ENCODE measurements at places on chromosomes 3 and 15.

GRCh38 chr3:41872157-41872556 lies 89.7 kb downstream of the ULK4 start:
- no peak for DNase-seq

DNA sequence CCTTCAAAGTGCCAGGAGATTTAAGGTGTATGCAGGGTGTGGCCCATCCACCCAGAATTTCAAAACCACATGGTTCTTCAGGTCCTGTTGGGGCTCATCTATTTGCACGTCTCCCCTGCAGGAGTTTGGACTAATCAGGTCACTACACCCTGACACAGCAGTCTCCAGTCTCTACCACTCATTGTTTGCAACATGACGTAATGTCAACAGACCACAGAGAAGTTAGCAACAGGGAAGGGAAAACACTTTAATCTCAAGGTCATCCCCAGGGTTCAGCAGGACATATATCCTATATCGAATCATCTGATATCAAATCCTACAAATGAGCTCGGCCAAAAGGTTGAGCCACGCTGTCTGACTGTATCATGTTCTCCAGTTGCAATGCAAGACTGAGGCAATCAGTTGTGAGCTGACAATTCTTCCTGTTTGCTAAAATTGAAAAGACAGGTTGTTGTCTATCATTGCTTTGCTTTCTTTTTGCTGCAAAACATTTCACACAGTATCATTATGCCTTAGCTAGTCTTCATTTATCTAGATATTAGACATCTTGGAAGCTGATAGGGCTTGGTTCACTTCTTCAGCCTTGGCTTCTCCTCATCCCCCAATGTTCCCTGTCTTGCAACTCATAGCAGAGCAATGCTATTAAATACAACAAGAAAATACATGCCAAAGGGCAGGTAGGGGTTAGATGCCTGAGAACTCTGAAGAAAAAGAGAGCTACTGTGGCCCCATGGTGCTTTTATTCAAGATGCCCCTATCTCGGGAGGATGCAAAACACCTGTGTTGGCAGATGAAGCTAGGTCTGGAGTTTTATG lies 13.4 kb upstream of the LEKR1 start:
- DNase-seq = peak; percentile 80

- DNase-seq = no peak
Observed at GRCh38 chr15:51702710-51703109, 21.4 kb downstream of the SCG3 start.

DNA sequence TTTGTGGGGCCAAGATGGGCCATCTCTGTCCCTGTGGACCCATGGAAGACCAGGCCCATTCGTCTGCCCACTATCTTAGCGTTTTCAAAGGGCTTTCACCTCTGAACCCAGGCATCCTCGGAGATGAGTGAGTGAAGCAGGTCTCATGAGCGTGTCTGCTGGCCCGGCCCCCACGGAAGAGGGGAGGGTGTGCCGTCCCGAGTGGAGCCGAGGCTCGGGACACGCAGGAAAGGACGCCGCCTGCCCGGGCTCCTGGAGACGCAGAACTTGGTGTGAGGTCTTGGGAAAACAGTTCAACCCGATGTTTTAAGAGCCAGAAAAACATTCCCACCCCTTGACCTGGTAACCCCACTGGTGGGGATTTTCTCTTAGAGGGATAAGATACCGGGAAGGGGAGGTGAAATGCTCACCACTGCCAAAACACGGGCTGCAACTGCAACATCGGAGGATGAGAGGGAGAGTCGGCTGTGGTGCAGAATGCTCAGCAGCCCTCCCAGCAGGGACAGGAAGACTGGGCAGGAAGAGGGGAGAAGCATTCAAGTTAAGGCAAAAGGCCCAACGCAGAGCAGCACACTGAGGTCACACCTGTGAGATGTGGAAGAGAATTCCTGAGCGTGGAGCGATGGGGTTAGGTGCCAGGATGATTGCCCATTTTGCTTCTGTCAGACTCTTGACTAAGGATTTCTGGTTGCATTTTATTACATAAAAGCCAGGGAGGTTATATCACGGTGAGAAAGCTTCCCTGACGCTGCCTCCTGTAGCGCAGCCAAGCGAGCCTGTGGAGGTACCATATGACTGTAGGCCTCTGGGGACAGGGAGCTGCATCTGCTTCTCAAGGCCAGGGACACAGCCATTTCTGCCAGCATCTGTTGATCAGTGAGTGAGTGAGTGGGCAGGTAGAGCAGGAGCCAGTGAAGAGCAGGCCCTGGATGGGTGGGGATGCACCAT lies 14.1 kb upstream of the STAB1 start:
- no peak for DNase-seq

- DNase-seq = peak; percentile 21
Observed at GRCh38 chr15:85542895-85543331, 162.5 kb downstream of the AKAP13 start.

DNA sequence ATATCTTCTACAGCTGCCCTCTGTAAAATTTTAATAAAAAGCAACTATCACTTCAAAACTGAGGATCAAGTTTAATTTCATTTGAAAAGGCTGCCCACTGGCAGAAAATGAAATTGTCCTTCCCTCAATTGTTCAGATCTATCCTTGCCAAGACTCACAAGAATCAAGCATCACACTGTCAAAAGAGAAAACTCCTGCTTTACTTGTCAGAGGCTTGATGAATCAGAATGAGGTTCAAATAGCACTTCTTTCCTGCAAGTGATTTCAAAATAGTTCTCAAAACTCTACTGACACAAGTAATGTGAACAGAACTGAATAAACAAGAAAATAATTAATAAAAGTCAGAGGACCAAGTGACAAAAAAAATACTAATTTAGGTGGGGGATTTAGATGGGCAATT lies 70.6 kb downstream of the GOLIM4 start:
- DNase-seq = peak; percentile 5

GRCh38 chr3:53862241-53862640 lies 15.9 kb downstream of the IL17RB start:
- no peak for DNase-seq

- DNase-seq = no peak
Observed at GRCh38 chr15:32802286-32802936, 84.6 kb downstream of the GREM1 start.

DNA sequence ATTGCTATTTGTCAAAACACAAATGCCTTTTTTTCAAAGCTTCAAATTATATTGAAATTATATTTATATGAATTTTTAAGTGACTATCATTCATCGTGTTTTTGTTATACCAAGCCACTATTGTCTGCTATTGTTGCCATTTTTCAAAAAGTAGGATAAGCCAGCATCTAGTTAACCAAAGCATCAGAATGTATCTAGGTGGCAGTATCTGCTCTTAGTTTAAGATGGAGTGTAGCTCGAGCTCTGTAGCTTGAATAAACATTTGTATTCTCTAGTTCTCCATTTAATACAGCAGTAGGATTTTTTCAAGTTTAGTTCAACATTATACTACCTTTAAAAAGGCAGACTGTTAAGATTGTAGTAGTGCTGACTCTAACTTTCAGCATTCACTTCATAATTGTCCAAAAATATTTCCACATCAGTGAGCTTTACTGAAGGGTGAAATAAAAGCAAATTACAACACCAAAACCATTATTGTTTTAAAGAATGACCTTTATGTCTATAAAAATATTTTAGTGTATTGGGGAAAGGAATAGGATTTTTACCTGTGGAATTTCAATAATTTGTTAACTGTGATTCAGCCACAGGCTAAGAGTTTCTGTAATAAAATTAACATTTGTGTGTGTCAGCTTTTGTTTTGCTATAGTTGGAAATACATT lies 19.6 kb upstream of the C15orf61 start:
- DNase-seq = no peak

DNA sequence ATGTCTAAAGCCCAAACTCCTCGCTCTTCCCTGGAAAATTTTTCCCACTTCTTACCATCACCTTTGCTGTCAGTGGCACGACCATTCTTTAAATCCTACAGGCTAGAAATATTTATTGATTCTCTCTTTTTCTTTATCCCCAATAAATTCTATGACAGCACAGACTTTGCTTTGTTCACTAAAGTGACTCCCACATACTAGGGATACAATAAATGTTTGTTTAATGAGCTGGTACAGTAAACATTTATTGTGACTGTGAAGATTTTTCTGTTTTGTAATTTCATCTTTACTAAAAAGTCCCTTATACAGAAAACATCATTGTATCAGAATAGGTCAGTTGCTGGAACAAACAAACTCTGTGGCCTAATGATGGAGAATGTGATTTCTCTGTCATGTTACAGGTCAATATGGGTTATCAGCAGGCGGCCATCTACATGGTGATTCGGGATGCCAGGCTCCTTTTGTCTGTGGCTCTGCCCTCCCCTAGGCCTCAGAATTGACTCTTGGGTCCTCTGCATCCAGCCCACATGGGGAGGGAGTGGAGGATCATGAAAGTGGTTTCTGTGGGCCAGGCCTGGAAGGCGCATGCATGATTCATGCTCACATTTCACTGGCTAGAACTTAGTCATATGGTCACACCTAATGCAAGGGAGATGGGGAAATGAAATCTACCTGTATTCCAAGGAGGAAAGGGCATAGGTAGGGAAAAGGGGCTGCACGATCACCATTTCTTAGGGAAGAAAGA lies 22.7 kb upstream of the KNG1 start:
- no peak for DNase-seq

GRCh38 chr3:149660462-149660861 lies 2.6 kb upstream of the WWTR1 start:
- DNase-seq = no peak

DNA sequence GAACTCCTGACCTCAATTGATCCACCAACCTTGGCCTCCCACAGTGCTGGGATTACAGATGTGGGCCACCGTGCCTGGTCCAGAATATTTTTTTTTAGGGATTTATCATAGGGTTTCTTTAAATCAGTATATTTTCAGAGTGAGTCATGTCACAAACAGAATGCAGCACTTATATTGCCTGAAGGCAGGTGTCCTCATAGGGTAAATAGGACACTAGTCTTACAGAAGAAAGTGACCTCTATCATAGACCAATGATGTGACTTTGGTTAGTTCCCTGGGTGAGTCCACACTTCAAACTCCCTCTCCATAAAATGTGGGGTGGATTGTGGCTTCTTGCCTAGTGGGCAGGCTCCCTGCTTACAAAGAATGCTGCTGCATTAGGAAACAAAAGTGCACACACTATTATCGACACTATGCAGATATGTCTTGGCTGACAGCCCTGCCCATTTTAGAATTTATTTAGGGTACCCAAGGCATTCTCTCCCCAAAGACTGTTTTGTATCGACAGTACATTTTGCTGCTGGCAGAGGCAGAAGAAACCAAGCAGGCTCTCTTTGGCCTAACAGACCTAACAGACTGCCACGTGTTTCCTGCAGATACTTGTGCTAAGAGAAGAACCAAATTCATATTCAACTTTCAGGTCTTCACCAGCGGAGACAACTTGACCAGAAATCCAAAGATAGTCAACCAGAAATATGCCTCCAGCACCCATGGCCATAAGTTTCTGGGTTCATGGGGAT lies 125.0 kb downstream of the MOBP start:
- no peak for DNase-seq

- DNase-seq = no peak
Observed at GRCh38 chr15:41656188-41656587, 4.0 kb upstream of the MGA start.

GRCh38 chr3:143634991-143635390 lies 213.3 kb downstream of the SLC9A9 start:
- peak; percentile 37 for DNase-seq

GRCh38 chr3:89250742-89251141 lies 143.3 kb downstream of the EPHA3 start:
- no peak for DNase-seq

DNA sequence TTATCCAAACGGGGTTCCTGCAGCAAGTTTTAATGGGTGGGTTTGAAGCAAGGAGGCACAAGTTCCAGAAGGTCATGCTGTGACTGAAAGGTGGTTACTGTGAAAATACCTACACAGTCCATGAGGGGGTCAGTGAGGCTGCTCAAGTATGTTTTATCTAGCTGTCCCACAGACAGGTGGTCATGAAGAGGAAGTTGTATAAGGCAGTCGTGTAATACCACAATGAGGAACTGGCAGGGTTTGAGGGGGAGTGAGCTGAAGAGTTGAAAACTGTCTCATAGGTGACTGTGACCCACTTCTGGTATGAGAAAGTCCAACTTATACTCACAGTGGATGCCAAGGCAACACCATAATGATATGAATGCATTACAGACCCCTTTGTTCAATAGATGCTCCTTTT lies 856.8 kb downstream of the OTOL1 start:
- DNase-seq = no peak

DNA sequence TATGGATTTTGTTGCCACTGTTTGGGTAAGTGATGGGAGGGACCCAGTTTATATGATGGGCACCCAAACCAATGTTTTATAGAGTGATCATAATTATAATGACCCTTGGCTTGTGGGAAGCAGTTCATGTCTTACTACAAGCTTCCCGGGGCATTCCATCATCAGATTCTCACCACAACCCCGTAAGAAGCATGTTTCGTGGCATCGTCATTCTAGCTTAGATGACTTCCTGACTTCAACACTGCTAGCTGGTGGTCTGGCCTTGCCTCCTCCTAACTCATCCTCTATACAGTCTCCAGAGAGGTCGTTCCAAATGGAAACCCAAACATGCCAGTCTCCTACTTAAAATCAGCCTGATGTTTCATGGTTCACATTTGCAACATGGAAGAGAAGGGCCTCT lies 226.9 kb downstream of the ADAMTS9 start:
- DNase-seq = no peak

DNA sequence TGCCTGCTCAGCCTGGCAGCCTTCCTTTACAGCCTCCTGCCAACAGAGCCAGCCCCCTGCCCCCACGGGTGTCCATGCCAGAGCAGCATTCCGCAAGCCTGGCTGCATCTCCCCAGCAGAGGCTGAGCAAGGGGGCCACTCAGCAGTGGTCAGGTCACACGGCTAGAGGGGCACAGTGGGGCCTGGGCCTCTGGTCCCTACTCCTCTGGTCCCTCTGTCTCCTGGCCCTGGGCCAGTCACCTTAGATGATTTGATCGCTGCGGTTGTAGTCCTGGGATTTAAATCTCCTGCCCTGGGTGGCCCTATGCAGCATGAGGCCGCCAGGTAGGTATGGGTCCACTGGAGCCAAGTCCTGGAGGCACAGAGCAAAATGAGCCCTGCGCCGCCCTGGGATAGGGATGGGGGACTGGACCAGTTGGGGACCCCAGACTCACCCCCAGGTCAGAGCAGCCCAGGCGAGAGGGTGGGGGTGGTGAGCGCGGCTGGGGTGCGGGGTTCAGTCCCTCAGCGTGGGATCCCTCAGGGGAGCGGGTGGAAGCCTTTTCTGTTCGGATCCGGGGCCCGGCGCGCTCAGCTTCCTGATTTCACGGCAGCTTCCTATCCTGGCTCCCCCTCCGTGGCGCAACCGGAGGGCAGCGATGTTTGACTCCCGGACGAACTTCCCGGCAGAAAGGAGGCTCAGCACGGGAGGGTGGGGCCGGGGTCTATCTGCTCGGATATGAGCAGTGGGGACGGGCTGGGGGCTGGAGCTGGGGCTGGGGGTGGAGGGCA lies at the start of gene ZBTB47:
Gene ZBTB47, plus strand, starts transcription at position 138 of the 771 bp plus-strand sequence. CDS start 4,659 bp downstream, outside the sequence.
- peak; percentile 26 for DNase-seq

Measured in NCI-H2029 (cell line).